ENCODE measurements at places on chromosomes 7 and 10.

- no peak for DNase-seq
Measured at GRCh38 chr10:94626476-94626875, 57.1 kb upstream of the CYP2C18 start.

DNA sequence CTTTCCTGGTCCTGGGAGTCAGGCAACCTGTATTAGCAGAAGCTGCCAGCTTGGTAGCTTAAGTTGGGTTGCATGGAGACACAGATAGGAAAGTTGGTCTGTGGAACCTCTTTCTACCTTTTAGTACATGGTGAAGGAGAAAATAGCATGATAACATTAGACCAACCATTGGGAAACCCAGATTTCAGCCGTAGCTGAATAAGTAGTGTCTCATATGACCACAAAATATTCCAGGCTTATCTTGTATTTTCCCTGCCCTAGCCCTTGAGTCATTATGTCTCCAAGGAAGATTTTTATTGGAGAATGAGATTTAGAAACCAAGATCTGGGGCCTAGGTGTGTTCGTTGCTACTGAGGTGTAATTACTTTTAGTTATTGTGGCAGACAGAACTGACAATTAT is 67.2 kb downstream of the CCSER2 start:
- DNase-seq = no peak

DNA sequence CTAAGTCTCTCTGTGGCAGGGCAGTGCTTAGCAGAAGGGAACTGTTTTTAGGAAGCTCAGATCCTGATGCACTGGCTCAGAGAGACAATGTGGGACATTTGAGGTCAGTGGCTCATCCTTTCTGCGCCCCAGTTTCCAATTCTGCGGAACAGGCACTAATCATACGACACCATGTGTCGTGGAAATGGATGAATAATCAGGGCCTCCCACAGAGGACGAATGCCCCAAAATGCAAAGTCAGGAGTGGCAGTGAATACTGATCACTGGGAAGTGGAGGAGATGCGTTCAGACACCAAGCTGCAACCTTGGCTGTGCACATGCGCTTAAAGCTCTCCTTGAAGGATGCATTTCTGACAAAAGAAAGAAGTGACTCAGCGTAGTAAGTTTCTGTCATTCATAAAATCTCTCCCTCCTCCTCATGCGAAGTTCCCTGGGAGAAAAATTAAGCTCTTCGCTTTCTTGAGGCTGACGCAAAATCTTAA is 21.9 kb upstream of the ECHDC3 start:
- no peak for DNase-seq

DNA sequence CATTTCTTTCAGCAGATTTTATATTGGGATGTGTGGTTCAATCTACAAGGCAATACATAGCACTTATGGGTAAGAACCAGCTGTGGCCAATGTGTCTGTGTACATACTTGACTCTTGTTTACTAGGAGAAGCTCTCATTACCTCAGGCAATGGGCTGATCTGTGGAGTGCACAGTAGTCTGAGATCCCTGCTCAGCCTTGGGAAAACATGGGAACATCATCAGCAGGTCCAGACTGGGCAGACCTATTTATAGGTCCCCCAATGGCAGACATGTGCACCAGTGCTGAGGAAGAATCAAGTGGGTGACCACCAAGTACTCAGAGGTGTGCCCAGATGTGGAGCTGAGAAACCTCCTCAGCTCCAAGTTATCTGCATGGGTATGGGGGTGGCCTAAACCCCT is 349.7 kb downstream of the KIF20B start:
- no peak for DNase-seq

DNA sequence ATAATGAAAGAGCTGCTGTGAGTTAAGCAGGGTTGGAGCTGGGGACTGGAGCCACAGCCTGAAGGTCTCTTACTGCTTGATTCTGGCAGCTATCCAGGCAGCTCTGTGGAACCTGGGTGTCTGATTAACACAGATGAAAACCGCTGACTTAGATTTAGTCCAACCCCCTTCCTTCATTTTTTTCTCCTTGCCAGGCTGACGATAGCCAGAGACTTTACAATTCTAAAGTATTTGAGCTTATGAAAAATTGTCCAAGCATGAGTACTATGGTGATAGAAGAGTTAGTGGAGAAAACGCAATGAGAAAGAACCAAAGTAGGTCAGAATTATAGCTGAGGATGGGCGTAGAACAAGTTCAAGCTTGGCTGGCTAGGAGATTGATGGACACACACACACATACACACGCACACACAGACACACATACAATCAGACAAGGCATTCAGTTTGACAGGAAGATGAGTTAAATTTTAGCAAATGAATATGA is 13.5 kb upstream of the GPR85 start:
- DNase-seq = no peak

GRCh38 chr7:55774327-55775050 is 88.1 kb downstream of the SEPTIN14 start:
- DNase-seq = peak; percentile 13

GRCh38 chr7:113267271-113267670 is 148.9 kb upstream of the SMIM30 start:
- DNase-seq = no peak

DNA sequence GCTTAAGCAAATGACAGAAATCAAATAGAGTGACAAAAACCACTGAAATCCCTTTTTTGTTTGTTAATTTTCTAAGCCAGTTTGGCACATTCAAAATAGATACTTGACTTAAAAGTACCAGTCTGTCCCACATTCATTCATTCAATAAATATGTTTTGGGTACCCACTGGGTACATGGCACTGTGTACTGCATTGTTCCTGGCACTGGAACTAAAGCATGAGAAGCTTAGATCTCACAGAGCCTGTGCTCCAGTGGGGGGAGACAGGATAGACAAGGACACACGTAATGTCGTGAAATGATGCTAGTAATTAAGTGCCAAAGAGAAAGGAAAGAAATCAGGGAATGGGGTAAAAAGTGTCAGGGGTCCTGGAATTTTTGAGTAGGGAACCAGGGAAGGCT is 13.0 kb downstream of the MTURN start:
- DNase-seq = no peak

GRCh38 chr10:61588770-61589211 is 73.9 kb upstream of the CABCOCO1 start:
- no peak for DNase-seq

GRCh38 chr7:156127166-156128134 is 315.2 kb upstream of the SHH start:
- no peak for DNase-seq

GRCh38 chr10:63221950-63222349 is 88.8 kb downstream of the NRBF2 start:
- DNase-seq = no peak

GRCh38 chr7:46661431-46661830 is 740.4 kb upstream of the IGFBP3 start:
- DNase-seq = no peak

- DNase-seq = no peak
Measured at GRCh38 chr7:121323515-121324302, 5.1 kb upstream of the WNT16 start.

- no peak for DNase-seq
Measured at GRCh38 chr7:79880312-79880711, 254.3 kb upstream of the GNAI1 start.

GRCh38 chr7:50832744-50833143 is 50.0 kb upstream of the GRB10 start:
- no peak for DNase-seq
